Fibroblast of lung (primary cell): ENCODE measurements at places on chromosomes 3 and 15. TPM values are rescaled to one million over a fixed set of nuclear protein-coding genes. Genes with fewer than 3 reads are reported as not detected.

GRCh38 chr15:101351736-101352135, 56.7 kb upstream of the SNRPA1 start:
- no peaks in the 10 kb centered on the region for H3K36me3 ChIP-seq
- H3K4me1 ChIP-seq, result no peaks in the 10 kb centered on the region
- H3K27ac ChIP-seq, result no peak overlapping the region
- DNase-seq, result no peak
- H3K4me3 ChIP-seq, result no peak overlapping the region

GRCh38 chr3:12648384-12648959, 15.4 kb downstream of the RAF1 start:
- H3K36me3 ChIP-seq, result no peaks in the 10 kb centered on the region
- peaks cover 9% of the 10 kb centered on the region for H3K4me1 ChIP-seq
- H3K4me3 ChIP-seq, result no peak overlapping the region
- no peak for DNase-seq

DNA sequence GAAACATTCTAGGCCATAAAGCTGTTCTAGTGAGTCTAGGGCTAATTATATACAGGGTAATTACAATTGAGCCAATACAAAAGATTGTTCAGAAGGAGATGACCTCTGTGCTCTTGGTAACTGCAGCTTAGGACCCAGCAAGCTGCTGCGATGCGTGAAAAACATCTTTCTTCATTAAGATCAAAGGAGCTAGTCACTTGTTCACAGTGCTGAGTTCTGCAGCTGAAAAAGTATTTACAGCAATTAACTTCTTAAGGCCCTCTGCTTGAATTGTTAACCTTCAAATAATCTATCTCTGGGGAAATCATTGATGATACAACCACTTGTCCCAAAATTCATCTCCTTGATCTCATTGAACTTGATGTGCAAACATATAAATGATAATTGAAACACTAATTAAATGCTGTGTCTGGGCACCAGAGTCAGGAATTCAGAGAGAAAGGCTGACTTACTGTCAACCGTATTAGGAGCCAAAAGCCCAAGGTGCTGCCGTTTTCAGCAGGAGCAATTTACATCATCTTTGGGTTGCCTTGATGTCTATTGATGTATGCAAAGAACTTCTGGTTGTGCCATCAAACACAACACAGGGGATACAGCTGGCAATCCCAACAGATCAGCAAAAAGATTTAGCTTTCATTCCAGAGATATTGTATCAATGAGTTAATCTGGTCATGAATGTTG, 213.0 kb downstream of the NECTIN3 start:
- H3K36me3 ChIP-seq, result no peaks in the 10 kb centered on the region
- no peaks in the 10 kb centered on the region for H3K4me1 ChIP-seq
- no peak for DNase-seq
- H3K27me3 ChIP-seq, result no peaks in the 10 kb centered on the region
- H3K27ac ChIP-seq, result no peak overlapping the region

- H3K36me3 ChIP-seq, result no peaks in the 10 kb centered on the region
- no peak overlapping the region for H3K4me3 ChIP-seq
- DNase-seq, result no peak
- H3K4me1 ChIP-seq, result no peaks in the 10 kb centered on the region
Observed at GRCh38 chr15:48289628-48290027, 41.6 kb upstream of the DUT start.

DNA sequence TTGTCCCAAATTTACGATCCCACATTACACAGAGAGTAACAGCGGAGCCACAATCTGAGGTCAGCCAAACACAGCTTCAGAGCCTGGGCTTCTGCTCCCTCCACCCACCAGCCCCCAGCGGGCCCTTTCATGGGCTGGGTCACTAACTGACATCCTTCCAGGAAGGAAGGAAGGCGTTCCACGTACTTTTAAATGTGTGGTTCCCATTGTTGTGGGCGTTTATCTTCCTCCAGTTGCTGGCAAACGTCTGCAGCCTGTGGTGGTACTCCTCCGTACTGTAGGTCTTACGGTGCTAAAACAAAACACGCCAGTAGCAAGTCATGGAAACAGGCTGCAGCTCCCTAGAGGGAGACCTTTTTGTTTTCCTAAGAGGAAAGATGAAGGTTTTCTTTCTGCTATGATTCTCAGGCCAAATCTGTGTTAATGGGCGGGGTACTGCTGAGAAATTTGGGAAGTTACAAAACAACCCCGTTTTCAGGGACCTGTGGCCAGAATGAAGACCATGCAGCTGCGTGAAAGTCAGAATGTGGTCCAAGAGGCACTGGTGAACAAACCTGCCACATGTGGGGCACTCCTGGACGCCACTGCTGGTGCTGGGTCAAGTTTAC, 7.6 kb downstream of the CTSH start:
- no peaks in the 10 kb centered on the region for H3K36me3 ChIP-seq
- no peak overlapping the region for H3K4me3 ChIP-seq
- no peak for DNase-seq
- no peak overlapping the region for H3K27ac ChIP-seq
- no peaks in the 10 kb centered on the region for H3K4me1 ChIP-seq
- H3K27me3 ChIP-seq, result no peaks in the 10 kb centered on the region

The SLITRK3 gene
- total RNA-seq, result under 0.01 TPM in 1 of 2 replicates, not detected in the other

The PRRT3 gene
- total RNA-seq, result 1.5 and 3.8 TPM in 2 replicates

The TMC3 gene
- not detected in 2 replicates for total RNA-seq

The FBLN2 gene
- total RNA-seq, result 138 and 184 TPM in 2 replicates

The CALML4 gene
- 1.0 and 1.8 TPM in 2 replicates for total RNA-seq
